NCI-H748 treated with DMSO at 0.1 percent for 48 hours (cell line): ENCODE measurements at places on chromosomes 7 and 10.

DNA sequence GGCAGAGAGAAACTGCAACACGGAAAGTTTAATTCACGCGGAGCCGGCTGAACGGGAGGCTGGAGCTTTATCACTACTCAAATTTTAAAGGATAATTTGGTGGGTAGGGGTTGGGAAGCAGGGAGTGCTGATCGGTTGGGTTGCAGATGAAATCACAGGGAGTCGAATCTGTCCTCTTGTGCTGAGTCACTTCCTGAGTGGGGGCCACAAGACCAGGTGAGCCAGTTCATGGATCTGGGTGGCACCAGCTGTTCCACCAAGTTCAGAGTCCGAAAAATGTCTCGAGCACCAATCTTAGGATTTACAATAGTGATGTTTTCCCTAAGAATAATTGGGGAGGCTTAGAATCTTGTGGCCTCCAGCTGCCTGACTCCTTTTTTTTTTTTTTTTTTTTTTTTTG lies 3.6 kb upstream of the PRAP1 start:
- DNase-seq: no peak

GRCh38 chr7:91566402-91566732 lies 302.1 kb downstream of the FZD1 start:
- DNase-seq: no peak

GRCh38 chr10:1648648-1649047 lies 88.7 kb downstream of the ADARB2 start:
- DNase-seq: no peak

- no peak for DNase-seq
Observed at GRCh38 chr7:132899833-132900232, 182.1 kb downstream of the CHCHD3 start.

DNA sequence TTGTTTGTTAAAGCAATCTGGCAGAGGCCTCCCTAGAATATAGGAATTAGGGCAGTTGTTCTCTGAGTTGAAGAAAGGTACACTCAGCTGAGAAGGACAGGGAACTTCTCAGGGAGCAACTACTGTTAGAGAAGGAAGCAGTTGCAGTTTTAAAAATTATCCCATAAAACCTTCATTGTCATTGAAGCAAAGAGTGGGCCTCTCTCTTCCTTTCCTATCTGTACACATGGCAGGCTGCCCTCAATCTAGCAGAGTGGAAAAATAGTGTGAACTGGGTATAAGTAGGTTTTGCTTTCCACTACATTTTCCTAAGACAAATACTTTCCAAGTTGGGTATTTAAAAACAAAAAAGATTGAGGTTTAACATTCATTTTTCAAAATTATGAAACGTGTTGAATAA lies 236.7 kb upstream of the KLF14 start:
- DNase-seq: no peak

DNA sequence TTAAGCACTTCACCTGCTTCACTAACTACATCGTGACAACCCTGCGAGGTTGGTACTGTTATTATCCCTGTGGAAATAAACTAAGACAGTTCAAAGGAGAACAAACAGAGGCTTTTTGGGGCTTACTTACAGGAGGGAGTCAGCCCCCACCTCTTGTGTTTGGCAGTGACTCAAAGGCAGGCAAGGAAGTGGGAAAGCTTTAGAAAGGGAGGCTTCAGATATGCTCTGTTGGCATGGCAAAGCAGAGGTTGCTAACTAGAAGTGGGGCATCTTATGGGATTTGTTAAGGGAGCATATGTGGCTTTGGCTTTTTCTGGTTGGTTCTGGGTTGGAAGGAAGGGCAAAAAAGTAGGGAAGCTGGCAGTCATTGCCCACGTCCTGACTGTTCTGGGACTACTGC lies 84.8 kb upstream of the AOAH start:
- DNase-seq: no peak
